ENCODE measurements at places on chromosomes 4 and X.

GRCh38 chr4:150211799-150212445 is 133.7 kb downstream of the DCLK2 start:
- DNase-seq, result no peak

DNA sequence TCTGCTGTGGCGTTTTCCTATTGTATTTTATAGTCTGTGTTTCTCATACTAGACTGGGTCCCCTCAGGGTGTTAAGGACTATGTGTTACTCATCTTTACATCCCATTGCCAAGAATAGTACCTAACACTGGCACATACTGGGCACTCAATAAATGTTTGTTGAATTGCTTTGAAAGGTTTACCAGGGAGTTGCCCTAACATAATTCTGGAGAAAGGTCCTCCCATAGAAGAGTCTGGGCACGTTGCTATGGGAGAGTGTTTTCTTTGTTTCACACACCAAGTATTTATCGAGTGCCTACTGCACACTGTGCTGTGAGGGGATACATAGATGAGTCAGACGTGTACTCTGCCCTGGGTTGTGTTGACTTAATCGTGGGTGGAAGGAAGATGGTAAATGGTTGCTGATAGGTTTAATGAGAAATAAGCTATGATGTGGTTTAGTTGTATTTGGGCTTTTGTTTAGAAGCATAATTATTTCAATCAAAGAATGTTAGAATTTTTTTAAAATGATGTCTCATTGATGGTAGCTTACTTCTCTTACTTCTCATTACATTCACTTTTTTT is 42.9 kb downstream of the AFF1 start:
- DNase-seq, result no peak

GRCh38 chr4:35772291-35772690 is 472.0 kb downstream of the ARAP2 start:
- DNase-seq, result no peak

DNA sequence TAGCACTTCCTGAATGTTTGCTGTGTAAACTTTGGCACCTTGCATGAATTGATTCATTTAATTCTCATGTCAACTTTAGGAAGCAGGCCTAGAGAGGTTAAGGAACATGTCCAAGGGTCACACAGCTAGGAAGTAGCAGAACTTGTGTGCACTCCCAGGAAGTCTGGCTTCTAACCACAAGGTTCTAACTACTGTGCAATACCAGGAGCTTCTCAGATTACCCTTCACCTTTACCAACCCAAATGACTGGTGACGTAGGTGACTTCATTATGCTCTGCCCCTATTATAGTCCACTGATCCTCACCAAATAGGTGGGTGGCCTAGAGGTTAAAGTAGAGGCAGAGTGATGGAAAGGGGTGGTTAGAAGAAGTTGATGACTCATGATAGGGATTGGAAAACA is 14.4 kb downstream of the AR start:
- no peak for DNase-seq

DNA sequence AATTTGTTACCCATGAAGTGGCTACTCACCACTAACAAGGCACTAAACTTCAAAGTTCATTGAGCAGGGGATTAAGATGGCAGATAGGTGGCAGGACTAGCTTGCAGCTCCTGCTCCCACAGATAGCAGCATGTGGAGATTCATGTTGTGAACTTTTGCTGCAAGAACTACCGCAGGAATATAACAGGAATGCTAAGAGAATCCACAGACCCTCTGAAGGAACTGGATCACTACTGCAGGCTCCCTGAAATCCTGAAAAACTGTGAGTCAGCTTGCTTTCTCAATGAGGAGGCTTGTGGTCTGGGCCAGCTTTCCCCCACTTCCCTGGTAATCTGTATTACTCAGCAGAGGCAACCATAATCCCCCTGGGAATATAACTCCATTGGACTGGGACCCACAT is 118.5 kb upstream of the VCX2 start:
- no peak for DNase-seq

GRCh38 chr4:5905714-5906113 is 12.8 kb upstream of the CRMP1 start:
- DNase-seq, result no peak

DNA sequence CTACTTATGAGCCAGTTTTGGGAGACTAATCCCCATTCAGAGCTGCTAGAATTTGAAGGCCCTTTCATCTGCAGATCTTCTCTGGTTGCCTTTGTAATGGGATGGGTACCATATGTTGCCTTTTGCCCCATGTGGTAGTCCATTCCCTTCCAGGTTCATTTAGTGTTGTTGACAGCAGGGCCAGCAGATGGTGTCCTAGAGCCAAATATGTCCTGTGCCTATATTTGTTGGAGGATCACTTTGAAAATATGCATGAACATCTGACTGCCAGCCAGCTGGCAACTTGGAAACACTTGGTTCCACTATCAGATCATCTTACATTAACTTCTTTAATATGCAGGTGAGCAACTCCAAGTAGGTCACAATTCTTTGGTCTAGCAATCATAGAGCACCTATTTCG is 30.4 kb downstream of the CFAP299 start:
- DNase-seq, result peak; percentile 9

DNA sequence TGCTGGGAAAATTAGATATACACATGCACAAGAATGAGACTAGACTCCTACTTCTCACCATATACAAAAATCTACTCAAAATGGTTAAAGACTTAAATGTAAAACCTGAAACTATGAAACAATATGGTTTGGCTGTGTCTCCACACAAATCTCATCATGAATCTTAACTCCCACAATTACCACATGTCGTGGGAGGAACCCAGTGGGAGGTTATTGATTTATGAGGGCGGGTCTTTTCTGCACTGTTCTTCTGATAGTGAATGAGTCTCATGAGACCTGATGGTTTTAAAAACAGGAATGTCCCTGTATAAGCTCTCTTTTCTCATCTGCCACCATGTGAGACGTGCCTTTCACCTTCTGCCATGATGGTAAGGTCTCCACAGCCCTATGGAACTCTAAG is 48.5 kb upstream of the DDX60 start:
- no peak for DNase-seq

- no peak for DNase-seq
Observed at GRCh38 chr4:2788101-2788500, 4.8 kb upstream of the SH3BP2 start.

DNA sequence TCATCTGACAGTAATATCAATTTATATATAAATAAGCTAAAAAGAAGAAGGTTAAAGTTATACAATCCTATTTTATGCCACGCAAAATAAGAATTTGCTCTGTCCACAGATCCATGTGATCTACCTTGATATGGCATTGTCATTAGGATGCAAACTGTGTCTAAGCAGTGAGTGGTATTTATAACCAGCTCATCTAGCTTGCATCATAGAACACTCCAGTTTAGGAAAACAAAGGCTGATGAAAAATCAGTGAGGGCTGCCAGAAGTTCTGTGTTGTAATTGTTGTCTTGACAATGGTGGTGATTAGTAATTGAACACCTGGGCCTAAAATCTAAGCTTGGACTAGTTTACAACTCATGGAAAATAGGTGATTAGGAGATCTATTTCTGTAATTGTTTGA is 111.0 kb downstream of the CPE start:
- DNase-seq, result no peak

DNA sequence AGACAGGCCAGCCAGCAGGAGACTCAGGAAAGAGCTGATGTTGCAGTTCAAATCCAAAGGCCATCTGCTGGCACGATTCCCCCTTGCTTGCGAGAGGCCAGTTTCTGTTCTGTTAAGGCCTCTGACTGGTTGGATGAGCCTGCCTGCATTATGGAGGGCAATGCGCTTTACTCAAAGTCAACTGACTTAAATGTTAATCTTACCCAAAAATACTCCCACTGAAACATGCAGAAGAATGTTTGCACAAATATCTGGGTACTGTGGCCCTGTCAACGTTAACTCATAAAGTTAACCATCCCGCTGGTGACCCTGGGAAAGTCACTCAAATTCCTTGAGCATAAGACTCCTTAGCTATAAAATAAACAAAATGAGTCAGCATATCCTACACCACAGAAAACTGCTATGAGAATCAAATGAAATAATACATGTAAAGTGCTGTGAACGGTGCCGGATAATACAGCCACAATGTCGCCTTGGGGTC is 326.4 kb downstream of the EVC2 start:
- no peak for DNase-seq

- DNase-seq, result no peak
Observed at GRCh38 chr4:107999932-108000539, 10.3 kb downstream of the HADH start.

- no peak for DNase-seq
Observed at GRCh38 chr4:88697141-88697540, 488 bp downstream of the NAP1L5 start.

DNA sequence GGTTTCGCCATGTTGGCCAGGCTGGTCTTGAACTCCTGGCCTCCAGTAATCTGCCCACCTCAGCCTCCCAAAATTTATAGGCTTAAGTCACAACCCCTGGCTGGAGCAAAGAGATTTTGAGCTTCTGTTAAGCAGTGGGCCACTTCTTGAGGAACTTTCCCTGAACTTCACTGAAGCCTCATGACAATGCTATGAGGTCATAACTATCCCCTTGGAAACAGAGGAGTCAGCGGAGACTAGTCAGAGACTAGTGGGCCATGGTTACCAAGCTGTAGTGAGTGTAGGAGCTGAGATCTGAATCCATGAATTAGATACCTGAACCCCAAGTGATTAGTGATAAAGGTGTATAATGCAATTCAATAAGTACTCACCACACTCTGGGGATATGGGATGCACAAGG is 145.1 kb upstream of the MSX1 start:
- no peak for DNase-seq

DNA sequence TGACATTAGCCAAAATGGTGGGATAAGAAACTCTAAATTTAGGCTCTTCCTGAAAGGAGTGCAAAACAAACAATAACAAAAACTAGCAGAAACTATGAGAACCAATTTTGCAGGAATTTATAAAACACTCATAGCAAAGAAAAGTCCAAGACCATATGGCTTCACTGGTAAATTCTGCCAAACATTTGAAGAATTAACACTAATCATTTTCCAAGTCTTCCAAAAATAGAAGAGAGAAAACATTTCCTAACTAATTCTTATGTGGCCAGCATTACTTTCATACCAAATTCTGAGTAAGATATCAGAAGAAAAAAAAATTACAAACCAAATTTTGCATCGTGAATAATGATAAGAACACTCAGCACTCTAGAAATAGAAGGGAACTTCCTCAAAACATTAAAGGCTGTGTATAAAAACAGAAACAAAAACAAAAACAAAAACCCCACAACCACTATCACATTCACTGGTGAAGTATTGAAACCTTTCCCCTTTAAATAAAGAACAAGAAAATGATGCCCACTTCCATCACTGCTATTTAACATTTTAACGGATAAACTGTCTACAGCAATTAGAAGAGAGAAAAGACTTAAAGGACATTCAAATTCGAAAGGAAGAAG is 524.3 kb upstream of the GALNTL6 start:
- DNase-seq, result no peak

- no peak for DNase-seq
Observed at GRCh38 chr4:66284991-66285451, 614.7 kb upstream of the EPHA5 start.

DNA sequence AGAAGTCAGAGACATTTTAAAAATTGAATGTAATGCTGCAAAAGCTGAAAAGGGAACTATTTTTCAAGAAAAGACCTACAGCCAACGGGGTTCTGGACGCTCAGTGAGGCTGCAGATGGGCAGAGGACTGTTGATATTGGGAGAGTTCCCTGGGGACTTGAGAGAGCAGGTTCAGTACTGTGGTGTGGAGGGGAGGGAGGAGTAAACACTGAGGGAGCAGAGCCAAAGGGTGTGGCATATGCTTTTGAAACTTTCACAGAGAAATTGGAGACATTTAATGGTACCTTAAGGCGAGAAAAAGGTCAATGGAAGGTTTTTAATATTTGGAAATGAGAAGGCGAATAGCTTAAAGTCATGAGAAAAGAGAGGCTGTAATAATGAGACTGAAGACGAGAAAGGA is 62.2 kb upstream of the GPM6A start:
- no peak for DNase-seq

DNA sequence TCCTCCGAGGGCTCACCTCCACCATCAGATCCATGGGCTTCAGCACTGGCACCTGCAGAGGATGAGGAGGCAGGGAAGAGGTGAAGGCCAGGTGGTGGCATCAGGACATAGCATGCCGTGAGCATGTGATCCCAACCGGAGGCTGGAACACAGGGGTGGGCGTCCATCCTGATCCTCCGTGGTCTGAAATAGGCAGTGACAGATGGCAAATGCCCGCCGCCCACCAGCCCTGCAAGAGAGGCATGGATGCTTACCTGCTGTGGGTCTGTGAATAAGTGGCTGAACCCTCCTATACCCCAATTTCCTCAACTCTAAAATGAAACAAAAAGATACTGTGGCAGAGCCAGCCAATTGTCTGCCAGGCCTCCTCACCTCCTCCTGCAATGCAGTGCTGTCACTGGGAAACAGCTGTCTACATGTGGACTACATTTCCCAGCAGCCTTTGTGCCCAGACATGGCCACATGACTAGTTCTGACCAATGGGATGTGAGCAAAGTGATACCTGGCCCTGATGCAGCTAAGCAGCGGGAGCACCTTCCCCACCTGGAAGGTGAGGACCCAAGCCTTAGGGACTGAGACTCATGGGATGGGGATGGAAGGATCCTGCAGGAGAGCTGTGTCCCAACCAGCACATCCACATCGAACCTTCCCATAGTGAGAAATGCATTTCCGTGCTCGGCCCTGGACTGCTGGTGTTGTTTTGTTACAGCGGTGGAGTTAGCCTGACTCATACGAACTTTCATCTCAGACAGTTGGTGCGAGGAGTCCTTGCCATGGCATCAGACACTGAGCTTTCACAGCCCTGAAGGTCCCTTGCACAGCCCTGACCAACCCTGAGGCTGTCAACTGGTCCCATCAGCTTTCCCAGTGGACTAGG is 99.5 kb downstream of the PPP2R2C start:
- no peak for DNase-seq

All from activated gamma-delta T cell treated with anti-CD3 and anti-CD28 coated beads, Interleukin-2, amount 50 U/mL, for 16 hours (primary cell).